ENCODE measurements at places on chromosomes 3 and 15.

GRCh38 chr3:47664519-47664918, 85.9 kb upstream of the CSPG5 start:
- no peak for DNase-seq

DNA sequence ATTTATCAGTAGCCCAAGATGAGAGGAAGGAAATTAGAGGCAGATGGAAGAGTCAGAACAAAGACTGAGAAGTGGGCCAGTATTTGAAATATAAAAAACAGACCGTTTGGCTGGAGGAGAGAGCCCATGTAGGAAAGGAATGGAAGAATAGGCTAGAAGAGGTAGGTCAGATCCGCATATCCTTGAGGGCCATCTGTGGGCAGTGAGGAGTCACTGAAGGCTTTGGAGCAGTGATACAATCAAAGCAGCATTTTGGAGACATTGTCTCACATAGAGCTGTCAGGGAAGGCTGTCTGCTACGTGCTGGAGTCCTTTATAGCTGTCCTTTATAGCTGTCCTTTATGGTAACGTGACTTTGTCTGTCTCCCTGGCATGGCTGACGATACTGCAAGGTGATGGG, 92.0 kb upstream of the VEPH1 start:
- DNase-seq, result no peak

- no peak for DNase-seq
Measured at GRCh38 chr15:77808075-77808474, 175.4 kb upstream of the LINGO1 start.

DNA sequence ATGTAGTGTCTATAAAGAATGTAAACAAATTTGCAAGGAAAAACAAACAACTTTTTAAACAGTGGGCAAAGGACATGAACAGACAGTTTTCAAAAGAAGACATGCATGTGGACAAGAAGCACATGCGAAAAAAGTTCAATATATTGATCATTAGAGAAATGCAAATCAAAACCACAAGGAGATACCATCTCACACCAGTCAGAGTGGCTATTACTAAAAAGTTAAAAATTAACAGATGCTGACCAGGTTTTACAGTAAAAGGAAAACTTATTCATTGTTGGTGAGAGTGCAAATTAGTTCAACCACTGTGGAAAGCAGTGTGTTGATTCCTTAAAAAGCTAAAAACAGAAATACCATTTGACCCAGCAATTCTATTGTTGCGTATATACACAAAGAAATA, 47.1 kb upstream of the LSAMP start:
- DNase-seq, result no peak

DNA sequence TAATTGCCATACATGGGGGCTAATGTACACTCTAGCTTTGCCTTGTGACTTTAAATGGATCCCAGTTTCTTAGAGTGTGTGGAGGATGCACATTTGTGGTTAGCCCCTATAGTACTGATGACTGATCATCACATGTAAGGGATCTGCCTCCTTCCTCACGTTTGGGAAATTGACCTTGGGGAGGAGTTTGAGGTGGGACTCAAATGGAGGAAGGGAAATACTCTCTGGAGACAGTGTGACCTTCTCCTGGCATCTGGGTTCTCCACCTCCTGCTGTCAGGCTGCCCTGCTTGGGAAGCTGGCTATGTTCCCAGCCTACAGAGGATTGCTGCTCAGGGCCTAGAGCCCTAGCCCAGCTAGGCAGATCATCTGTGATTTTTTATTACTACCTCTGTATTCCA, 48.7 kb downstream of the PPM1L start:
- no peak for DNase-seq

GRCh38 chr3:126832933-126833332, 128.9 kb downstream of the CHCHD6 start:
- DNase-seq, result no peak

- no peak for DNase-seq
Measured at GRCh38 chr15:48996276-48996675, 32.6 kb upstream of the SHC4 start.

- no peak for DNase-seq
Measured at GRCh38 chr15:92033314-92033713, 179.8 kb downstream of the SLCO3A1 start.

GRCh38 chr3:25465266-25465860, 37.3 kb downstream of the RARB start:
- no peak for DNase-seq

- DNase-seq, result no peak
Measured at GRCh38 chr3:140536926-140537726, 140.7 kb upstream of the TRIM42 start.

DNA sequence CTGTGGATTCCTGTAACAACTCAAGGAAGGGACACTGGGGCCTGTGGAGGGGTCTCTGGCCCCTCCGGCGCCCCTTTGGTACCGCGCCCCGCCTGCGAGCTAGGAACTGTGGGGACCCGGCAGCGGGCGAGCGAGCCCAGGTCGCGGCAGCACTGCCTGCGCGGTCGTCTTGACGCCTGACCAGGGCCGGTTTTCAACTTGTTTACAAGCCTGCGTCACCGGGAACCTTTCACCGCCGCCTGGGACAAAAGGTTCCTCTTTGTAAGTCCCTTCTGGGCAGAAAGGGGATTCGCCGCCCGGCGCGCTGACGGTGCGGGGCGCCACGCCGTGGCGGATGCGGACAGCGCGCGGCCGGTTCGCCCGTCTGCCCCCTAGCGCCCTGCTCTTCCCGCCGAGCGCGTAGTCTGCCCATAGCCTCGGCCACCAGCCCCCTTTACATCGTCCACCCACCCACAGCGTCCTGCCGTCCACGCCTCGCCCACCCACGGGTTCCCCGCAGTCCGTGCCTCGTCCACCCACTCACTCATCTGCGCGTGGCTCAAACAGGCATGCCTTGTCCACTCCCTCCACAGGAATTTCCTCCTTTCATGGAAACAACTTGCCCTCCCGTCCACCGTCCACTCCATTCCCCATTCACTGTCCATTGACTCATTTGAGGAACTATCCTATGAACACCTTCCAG, 5.5 kb upstream of the CFAP100 start:
- DNase-seq, result no peak

Data from stimulated activated CD8-positive, alpha-beta memory T cell treated with anti-CD3 and anti-CD28 coated beads, Interleukin-2, amount 100 ng/mL, for 1 hour (primary cell).